ENCODE measurements at places on chromosomes 5 and 9.

DNA sequence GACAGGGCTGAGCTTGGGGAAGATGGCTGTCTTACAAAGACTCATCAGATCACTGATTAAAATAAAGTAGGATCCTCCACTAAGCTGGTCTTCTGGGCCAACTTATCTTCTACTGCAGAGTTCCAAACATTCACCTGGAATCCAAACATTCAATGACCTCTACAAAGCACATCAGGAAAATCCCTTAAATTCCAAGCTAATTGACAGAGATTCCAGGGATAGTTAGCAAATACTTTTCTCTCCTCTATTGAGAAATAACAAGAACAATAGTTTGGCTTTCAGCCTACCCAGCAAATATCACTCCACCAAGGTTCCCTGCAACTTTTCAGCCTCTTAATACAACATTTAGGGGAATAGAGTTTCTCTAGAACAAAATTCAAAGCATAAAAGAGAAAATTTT lies 140.6 kb upstream of the LIFR start:
- no peak for DNase-seq

GRCh38 chr9:95494022-95494415 lies 22.8 kb downstream of the PTCH1 start:
- DNase-seq, result no peak

- no peak for DNase-seq
Observed at GRCh38 chr5:152400846-152401245, 4.2 kb downstream of the NMUR2 start.

GRCh38 chr9:108668938-108669335 lies 186.8 kb downstream of the ACTL7B start:
- no peak for DNase-seq

DNA sequence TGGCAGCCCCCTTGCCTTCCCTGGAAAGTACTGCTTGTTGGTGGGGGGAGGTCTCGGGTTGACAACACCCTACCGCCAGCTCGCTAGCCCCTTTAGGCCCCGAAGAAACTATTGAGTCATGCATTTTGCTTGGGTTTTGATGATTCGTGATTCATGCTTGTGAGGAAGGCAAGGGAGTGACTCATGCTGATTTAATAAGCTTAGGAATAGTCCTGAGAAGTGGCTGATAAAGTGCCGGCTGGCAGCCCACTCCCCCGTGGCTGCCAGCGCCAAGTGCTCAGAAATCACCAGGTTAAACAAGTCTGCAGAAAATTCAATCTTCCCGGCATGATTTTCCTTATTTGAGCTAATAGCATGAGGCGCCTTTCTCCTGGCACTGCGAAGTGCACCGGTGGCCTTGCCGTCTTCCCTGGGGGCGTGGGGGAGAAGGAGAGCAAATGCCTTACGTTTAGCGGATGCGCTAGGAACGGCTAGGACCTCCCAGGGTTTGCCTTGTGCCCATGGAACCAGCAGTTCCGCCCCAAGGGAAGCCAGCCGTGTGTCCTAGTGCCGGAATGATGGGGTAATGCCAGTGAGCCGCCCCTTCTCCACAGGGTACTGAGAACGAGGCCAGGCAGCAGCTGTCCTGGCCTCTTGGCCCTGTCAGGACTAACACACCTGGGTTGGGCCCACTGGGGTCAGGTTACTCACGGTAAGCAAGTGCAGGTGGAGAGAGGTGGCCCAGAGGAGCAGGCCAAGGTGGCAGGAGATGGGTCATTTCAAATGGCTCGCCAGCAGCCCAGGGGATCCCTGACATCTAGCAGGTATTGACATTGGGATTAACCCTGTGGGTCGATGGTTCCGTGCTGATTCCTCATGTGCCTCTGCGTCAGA lies 151.9 kb downstream of the MACROH2A1 start:
- DNase-seq, result peak; percentile 44

DNA sequence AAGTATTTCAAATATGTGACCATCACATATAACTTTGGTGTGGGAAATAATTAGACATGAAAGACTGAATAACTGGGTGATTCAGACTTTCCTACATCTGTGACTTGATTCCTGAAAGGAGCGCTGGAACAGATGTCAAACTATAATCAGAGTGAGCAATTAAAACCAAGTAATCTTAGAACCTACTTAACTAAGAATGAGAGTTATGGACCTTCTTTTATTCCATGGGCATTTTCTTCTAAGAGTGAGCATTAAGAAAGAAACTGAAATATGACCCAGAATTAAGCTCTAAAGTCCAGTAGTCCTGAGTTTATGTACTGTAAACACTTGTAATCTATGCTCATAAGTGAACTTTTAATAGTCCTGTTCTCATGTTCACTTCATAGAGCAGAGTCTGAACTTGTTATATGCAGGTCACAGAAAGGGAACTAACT lies 68.4 kb downstream of the PAM start:
- no peak for DNase-seq

GRCh38 chr5:133113331-133114061 lies 61.7 kb downstream of the HSPA4 start:
- DNase-seq, result no peak

GRCh38 chr9:93061791-93062763 lies 3.6 kb downstream of the SUSD3 start:
- no peak for DNase-seq

- DNase-seq, result no peak
Observed at GRCh38 chr5:95043648-95044047, 241.2 kb downstream of the MCTP1 start.

DNA sequence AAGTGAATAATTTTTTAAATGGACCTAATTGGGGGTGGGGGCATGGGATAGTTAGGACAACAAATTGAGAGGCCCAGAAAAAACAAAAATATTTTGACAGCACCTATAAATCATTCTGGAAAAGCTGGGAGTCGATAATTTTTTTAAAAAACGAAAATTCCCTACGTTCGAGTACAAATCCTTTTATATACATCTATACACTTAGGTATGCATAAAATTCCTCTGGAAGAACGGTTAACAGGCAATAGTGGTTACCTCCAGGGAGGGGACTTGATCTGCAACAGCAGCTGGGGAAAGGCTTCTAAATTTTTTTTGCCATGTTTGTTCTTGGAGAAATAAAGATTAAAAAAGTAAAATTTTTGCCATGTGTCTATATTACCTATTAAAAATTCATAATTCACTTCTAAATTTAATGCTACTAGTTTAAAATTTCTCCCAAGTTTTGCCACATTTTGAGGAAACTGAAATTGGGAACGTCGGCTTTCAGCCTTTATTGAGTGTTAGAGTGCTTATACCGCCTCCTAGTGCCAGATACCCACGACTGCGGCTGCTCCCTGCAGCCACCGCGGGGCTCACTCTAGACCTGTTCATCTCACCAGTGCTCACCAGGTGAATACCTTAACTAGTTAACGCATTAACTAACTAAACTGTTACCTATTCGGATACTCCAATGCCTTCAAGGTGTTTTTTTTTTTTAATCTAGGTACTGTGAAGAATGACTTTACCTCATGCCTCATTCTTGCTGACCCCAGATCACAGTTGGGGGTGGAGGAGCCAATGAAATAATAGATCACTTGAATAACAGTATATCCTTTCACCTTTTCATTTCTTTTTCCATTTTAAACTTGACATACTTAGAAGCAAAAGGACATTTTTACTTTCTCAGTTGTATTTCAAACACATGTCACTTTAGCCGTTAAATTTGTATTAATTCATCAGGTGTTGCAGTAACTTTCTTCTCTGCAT lies 1.8 kb upstream of the BHMT start:
- no peak for DNase-seq

DNA sequence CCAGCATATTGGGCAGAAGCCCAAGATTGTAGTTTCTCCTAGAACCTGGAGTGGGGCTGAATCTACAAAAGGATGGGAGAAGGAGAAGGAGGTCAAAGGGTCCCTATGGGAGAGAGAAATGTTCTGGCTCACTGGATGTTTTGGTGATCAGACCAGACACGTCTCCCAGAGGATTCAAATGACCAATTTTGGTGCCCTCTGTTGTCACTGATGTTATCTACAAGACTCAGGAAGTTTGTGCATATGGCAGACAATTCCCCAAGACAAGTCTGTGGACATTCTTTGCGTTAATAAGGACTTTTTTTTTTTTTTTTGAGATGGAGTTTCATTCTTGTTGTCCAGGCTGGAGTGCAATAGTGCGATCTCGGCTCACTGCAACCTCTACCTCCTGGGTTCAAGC lies 137.2 kb upstream of the SMARCA2 start:
- DNase-seq, result no peak

DNA sequence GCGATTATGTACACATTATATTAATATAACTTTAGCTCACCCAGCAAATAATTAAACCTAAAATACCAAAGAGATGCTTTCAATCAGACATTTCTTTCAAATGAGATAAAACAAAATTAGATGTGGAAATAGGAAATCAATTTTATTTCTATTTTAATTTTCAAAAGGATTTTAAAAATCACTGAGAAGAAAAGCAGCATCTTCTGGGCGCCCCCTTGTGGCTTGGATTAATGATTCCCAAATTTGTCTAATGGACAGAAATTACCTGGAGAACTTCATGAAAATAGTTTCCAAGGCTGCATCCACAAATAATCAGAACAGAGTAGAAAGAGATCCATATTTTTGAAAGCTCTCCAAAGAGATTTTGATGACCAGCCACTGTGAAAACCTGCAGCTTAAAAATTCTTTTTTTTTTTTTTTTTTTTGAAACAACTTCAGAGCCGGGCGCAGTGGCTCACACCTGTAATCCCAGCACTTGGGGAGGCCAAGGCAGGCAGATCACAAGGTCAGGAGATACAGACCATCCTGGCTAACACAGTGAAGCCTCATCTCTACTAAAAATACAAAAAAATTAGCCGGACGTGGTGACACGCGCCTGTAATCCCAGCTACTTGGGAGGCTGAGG lies 50.9 kb upstream of the CEMIP2 start:
- DNase-seq, result no peak

DNA sequence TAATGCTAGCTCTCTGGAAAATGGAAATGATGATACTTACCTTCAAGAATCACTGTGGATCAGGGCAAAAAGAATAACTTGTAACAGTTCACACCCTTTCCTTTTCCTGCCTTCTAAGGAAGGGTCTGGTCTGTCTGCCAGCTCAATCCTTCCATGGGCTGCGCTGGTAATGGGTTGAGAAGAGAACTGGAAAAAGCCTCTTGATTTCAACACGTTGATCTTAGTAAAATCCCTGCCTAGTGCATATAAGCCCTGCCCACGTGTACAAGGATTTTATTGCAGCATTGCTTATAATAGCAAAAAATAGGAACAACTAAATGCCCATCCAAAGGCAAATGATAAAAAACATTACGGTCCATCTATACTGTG lies 20.5 kb downstream of the C1QTNF2 start:
- no peak for DNase-seq

DNA sequence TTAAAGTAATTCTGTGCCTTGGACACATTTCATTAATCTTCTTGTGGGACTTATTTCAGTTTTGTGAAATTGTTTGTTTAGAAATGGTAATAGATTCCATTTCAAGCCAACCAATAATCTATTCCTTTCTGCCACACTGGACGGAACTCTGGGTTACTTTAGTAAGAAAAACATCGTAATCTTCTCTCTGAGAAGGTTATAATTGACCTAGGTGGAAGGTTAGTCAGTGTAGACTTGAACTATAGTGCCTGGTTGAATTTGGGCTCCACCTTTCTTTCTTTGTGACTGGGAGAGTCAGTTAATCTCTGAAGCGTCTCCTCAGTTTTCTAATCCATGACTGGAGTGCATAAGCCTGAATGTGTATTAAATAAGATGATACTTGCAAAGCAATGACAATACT lies 89.7 kb upstream of the PRLR start:
- no peak for DNase-seq

DNA sequence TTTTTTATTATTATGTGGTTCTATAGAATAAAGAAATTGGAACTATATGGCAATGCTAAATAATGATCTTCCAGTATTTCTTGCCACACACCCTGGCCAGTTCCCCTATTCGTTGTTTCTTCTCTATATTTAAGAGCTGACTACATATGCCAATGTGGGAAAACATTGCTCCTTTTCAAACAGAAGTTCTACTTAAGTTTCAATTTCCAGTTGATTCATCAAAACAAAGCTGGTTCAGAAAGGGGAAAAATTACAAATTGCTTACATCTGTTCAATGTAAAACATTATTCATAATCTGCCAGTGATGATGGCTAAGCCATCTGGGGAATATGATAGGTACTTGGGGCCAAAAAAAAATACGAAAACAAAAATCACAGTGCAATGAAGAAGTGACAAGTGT lies 76.9 kb downstream of the ST8SIA4 start:
- no peak for DNase-seq

DNA sequence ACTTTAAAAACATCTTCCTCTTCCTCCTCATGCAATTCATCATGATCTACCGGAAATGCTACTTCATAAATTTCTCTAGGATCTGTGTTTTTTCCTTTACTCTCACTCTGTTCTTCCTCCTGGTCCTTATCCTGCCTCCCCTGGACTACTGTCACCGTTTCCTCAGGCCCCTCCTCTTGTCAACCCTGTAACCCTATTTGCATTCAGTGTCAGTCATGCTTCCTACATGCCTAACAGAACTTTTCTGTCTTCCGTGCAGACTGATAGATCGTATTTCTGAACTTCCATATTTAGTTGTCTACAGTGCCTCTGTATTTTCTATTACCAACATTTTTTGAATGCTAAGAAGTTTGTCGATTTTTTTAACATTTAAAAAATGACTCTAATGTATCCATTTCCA lies 27.3 kb downstream of the HTR4 start:
- DNase-seq, result no peak

- DNase-seq, result no peak
Observed at GRCh38 chr5:136166909-136167308, 26.1 kb downstream of the SMIM32 start.

GRCh38 chr9:1222511-1222910 lies 172.4 kb downstream of the DMRT2 start:
- DNase-seq, result no peak

GRCh38 chr9:116604251-116604650 lies 82.9 kb upstream of the TRIM32 start:
- DNase-seq, result no peak

- DNase-seq, result no peak
Observed at GRCh38 chr5:435156-435790, 7.7 kb upstream of the EXOC3 start.

DNA sequence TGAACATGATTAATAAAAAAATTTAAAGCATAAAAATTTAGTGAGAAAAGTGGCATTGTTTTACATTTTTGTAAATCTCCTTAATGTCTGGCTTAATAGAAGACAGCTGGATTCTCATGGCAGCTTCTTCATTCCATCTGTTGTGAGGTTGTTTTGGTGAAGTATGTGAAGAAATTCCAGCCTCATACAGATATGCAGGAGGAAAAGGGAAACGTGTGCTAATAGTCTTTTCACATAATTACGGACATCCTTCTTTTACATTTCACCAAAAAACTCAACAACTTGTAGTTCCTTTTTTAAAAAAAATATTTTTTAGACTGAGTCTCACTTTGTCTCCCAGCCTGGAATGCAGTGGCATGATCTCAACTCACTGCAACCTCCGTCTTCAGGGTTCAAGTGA lies 46.9 kb downstream of the HACD4 start:
- no peak for DNase-seq

GRCh38 chr5:98770209-98770910 lies 3.1 kb upstream of the RGMB start:
- DNase-seq, result no peak

DNA sequence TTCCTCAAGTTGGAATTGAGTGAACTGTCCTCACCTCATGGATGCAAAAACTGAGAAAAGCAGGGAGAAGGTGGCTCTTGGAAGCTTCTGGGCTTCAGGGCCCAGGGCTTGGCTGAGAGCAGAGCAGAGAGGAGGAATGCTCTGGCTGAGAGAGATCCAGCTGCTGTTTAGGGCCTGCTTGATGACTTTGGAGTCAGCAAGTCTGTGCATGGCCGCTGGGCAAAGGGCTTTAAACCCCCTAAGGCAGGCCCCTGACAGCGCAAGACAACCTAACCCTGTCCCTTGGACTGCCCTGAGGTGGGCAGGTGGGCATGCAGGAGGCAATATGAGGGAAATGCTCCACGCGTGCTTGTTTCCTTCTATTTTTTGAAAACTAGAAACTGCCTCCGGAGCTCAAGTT lies 8.6 kb downstream of the STC2 start:
- no peak for DNase-seq
